Stimulated activated CD4-positive, alpha-beta T cell treated with anti-CD3 and anti-CD28 coated beads, Interleukin-1b, Interleukin-23, amount 100 ng/mL, for 48 hours (primary cell): ENCODE measurements at places on chromosomes 5 and 9.

DNA sequence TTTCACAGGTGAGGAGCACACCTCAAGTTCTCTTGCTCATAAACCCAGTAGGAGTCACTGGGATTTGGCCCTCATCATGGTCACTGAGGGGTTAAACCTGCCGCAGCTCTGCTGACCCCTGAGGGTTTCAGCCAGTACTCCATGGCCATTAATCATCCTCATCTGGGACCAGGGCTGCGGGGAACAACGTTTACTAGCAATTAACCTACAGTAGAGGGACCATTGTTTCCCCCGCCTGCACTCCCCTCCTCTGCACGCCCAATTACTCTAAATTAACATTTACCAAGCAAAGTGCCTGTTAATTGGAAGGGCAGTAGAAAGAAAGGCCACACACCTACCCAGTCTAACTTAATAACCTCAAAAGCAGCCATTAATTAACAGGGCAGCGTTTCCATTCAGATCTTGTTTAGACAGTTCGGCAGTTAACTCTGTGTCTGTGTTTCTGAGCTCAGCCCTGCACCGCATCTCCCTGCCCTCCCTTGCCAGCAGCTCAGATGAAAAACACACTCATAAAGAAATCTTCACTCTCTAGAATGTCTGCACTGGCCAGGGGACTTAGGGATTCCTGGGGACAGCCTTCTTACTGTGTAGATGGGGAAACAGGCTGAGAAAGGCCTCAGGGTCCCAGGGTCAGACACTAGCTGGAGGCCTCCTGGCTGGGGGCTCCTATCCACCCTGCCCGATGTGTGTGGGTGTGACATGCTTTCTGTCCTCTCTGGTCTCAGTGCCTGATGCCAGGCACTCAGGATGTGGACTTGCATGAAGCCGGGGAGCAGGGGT is 51.6 kb downstream of the ALG2 start:
- DNase-seq = no peak

DNA sequence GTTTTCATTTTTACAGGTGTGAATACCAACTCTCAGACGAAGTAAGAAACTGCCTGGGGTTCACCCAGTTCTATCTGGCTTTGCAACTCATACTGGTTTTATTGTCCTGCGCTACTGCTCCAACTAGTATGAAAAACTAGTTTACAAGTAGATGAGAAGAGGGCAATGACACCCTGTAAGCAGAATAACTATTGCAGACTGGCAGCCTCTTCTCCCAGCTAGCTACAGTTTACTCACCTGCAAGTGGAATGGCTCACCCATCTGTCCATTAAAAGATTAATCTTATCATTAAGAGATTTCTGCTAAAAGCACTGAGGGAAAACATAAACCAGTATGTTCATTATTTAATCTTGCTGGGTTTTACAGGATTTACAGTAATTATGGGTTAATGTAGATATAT is 113.4 kb downstream of the FRMD3 start:
- DNase-seq = no peak

GRCh38 chr5:139914218-139914807 is 118.7 kb downstream of the PSD2 start:
- no peak for DNase-seq

DNA sequence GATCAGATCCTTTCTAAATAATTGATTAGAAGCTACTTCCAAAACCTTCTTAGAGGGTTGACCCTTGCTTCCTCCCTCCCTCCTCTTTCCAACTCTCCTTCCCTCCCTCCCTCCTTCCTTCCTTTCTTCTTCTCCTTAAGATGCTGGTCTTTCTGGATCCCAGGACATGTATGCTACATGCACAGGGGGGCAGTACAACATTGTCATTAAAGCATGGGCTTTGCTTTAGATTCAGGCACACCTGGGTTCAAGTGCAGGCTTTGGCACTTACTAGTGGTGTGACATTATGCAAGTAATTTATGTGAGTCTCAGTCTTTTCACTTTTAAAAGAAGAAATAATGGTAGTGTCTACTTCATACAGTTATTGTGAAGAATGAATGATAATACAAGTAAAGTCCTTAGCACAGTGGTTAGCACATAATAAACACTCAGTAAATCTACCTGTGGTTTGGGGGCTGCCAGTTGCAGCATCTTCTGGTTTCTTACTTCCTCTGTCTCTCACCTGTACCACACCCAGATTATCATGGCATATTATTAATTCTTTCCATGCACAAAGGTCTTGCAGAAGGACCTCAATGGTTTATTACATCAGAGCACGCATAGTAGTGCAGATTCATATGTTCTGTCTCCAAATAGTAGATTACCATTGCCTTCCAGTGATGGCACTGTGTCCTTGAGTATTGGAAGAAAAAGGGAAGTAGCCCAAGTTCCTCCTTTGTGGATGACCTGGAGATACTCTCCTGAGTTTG is 154.1 kb downstream of the ARHGAP26 start:
- DNase-seq = no peak

DNA sequence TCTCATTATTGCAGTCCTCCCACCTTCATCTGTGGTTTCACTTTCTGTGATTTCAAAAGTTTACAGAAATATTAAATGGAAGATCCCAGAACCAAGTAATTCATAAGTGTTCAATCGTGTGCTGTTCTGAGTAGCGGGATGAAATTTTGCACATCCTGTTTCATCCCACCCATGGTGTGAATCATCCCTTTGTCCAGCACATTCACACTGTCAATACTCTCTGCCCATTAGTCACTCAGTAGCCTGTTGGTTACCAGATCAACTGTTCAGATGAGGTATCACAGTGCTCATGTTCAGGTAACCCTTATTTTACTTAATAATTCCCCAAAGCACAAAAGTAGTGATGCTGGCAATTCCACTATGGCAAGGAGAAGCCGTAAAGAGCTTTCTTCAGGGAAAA is 26.8 kb downstream of the FAM81B start:
- DNase-seq = no peak

GRCh38 chr9:71490810-71491209 is 277.5 kb downstream of the CEMIP2 start:
- DNase-seq = no peak

DNA sequence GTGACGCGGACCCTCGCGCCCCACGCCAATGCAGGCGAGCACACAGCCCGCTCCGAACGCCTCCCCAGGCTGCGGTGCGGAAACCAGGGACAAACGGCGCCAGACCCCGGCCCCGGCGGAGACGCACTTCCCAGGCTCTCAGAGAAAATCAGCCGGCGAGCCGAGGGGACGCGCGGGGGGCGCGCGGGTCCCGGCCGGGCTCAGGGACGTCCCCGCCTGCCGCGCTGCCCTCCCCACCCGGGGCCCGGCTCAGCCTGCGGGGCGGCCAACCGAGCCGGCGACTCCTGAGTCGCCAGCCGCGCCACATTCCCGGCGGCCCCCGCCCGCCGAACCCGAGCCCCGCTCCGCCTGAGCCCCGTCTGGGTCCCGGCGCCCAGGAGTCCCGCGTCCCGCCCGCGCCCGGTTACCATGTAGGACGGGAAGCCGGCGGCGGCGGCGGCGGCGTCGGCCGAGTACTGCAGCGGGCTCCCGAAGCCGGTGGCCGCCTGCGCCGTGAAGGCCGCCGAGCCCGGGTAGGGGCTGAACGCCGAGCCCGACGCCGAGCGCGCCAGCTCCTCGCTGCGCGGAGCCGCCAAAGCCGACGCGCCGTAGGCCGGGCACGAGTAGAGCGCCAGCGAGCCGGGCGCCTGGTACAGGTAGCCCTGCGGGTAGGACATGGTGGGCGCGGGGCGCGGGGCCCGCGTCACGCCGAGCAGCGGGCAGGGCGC is 566 bp downstream of the IRX2 start:
- DNase-seq = no peak

GRCh38 chr5:152900332-152900731 is 495.3 kb upstream of the NMUR2 start:
- DNase-seq = no peak

DNA sequence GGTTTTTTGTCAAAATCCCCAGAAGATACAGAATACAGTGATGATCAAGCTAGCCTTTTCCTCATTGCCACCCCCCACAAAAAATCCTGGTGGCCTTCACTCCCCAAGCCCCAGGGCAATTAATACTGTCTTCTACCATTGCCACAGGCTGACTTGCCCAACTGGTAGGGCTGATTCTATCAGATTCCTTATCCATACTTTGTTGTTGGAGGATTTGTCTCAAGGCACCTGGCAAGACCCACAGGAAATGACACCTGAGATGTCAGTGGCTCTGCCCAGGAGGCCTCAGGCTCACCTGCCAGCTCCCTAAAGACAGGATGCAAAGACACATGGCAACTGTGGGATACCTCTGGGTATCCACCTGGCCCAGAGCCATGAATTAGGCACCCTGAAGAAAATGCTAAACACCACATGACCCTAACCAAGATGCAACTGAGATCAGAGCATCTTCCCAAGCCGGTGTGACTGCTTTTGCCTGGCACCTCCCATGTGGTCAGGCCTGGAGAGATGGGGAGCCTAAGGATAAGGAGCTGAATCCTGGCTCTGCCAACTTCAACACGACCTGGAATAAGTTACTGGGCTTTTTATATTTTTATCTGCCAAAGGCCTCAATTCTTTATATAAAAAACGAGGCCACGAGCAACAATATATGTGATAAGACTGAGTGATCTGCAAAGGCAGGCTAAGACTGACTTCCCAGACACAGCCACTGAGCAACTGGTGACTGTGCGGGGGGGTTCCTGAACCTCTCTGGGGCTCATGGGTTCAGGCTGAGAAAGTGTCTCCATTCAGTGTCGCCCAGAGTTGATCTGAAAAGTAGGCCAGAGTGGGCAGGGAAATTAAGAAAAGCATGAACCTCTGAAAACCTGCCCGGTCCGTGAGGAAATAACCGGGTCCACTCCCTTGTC is 944 bp downstream of the ATOX1 start:
- DNase-seq = peak; percentile 31

GRCh38 chr5:130966990-130967525 is 198.0 kb downstream of the HINT1 start:
- no peak for DNase-seq

- DNase-seq = no peak
Observed at GRCh38 chr5:132239776-132240175, 12.1 kb upstream of the P4HA2 start.

DNA sequence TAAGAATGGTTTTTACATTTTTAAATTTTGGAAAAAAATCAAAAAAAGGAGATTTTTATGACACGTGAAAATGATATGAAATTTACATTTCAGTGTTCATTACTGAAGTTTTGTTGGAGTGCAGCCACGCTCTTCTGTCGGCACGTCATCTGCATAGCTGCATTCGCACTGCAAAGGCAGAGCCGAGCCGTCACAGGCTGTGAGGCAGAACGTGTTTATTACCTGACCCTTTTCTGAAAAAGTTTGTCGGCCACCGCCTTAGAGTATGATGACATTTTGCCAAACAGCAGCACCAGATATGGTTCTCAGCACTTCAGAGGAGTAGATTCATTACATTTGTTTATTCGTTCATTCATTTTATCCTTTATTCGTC is 24.1 kb downstream of the HRH2 start:
- DNase-seq = no peak

GRCh38 chr5:141729387-141730006 is 47.5 kb upstream of the ARAP3 start:
- DNase-seq = no peak

DNA sequence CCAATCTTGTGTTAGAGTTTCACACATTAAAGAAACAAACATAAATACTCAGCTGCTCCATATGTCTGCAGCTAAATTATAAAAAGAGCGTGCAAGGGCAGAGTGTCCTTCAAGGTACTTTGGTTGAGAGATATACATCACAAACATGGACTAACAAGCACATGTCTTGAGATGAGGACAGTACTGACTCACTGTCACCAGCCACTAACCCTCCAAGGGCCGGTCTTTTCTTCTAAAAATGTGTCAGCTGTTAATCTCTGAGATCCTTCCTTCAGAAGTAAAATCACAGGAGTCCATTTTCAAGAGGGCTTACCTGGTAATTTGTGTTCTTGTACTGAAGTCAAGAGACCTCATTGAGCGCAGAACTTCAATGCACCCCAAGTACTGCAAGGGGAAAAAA is 66.4 kb downstream of the SHC3 start:
- no peak for DNase-seq

DNA sequence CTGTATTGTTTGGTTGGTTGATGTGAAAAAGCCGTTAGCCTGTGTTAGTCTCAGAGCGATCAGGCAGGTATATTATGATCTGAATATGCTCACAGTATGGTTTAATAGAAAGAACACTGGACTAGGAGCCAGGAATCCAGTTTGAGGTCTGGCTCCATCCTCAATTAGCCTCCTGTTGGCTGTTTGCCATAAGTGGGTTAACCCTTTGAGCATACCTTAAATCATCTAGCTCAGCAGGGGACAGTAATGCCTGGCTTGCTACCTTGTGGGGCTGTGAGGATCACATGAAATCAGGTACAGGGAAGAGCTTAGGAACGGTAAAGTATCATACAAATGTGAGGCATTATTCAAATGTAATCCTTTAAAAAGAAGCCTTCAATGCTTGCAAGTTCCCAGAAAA is 104.7 kb downstream of the CMYA5 start:
- no peak for DNase-seq
